Mucosa of gallbladder (tissue), 1 donor: ENCODE measurements at places on chromosomes 13 and 19. TPM values are rescaled to one million over a fixed set of nuclear protein-coding genes. Genes with fewer than 3 reads are reported as not detected.

CPB2 gene
- total RNA-seq: 13.3 TPM

GPR12 gene
- not detected for total RNA-seq

NECTIN2 gene
- total RNA-seq: 331 TPM

SIGLECL1 gene
- not detected for total RNA-seq
